H1 (cell line): ENCODE measurements at places on chromosomes 7 and 10. TPM values are rescaled to one million over a fixed set of nuclear protein-coding genes. Genes with fewer than 3 reads are reported as not detected.

The PNLIP gene
- total RNA-seq, result not detected in 2 replicates

The MMP21 gene
- total RNA-seq, result not detected in 2 replicates

The DENND2A gene
- total RNA-seq, result 11.4 and 13.0 TPM in 2 replicates

- no peaks in the 10 kb centered on the region for H3K27me3 ChIP-seq
- no peak overlapping the region for H3K27ac ChIP-seq
- H3K4me1 ChIP-seq, result no peaks in the 10 kb centered on the region
- DNase-seq, result no peak
Observed at GRCh38 chr10:75143353-75143752, 31.9 kb downstream of the SAMD8 start.

DNA sequence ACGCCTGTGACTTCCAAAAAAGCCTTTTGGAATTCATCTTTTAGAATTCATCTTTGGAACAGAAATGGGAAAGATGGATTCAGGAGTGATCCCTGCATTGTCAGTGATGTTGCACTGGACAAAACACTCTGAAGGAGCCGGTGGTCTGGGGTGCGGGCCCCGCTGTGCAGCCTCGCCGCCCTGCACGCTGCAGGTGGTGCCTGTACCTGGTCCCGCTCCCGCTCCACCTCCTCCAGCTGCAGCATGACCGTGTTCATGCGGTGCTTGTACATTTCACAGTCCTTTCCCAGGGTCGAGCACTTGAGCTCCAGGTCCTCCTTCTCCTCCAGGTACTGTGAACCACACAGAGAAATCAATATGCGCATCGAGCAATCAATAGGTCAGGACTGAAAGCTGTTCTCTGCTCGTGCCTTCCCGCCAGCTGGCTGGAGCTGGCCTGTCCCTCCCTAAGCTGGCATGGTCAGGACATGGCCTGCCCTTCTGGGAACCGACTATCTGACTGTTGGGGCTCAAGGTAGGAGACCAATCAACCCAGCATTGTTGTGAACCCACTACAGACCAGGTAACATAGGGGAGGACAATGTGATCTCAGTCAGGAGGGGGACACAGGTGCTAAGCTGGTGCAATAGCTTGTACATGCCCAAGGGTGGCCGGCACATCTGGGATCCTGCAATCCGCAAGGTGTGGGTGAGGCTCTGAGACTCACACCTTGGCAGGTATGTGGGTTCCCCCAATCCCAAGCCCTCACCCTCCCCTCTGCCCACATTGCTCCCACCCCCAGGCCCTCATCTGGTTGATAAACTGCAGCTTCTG is 93.8 kb upstream of the GNA12 start:
- H3K4me3 ChIP-seq, result no peak overlapping the region
- DNase-seq, result no peak
- H3K27ac ChIP-seq, result no peak overlapping the region
- peaks cover 2% of the 10 kb centered on the region for H3K27me3 ChIP-seq
- H3K36me3 ChIP-seq, result no peaks in the 10 kb centered on the region

DNA sequence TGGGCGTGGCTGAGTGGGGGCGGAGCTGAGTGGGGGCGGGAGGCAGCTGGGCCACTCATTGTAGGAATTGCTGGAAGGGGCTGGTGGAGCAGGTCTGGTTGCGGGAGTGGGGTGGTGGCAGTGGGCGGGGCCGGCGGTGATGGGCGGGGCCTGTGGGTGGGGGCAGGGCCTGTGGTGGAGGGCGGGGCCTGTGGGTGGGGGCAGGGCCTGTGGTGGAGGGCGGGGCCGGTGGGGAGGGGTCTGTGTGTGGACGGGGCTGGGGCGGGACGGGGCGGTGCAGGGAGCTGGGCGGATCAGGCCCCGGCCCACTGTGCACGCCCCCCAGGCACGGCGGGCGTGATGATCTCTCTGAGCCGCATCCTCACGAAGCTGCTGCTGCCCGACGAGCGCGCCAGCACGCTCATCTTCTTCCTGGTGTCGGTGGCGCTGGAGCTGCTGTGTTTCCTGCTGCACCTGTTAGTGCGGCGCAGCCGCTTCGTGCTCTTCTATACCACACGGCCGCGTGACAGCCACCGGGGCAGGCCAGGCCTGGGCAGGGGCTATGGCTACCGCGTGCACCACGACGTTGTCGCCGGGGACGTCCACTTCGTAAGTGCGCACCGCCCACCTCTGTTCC is 14.0 kb downstream of the SLC29A4 start:
- no peak overlapping the region for H3K27ac ChIP-seq
- H3K4me1 ChIP-seq, result peaks cover 13% of the 10 kb centered on the region; the same call in 1 of the 2 replicates
- H3K36me3 ChIP-seq, result no peaks in the 10 kb centered on the region
- H3K4me3 ChIP-seq, result no peak overlapping the region
- H3K27me3 ChIP-seq, result peaks cover 11% of the 10 kb centered on the region; the same call in 1 of the 2 replicates

DNA sequence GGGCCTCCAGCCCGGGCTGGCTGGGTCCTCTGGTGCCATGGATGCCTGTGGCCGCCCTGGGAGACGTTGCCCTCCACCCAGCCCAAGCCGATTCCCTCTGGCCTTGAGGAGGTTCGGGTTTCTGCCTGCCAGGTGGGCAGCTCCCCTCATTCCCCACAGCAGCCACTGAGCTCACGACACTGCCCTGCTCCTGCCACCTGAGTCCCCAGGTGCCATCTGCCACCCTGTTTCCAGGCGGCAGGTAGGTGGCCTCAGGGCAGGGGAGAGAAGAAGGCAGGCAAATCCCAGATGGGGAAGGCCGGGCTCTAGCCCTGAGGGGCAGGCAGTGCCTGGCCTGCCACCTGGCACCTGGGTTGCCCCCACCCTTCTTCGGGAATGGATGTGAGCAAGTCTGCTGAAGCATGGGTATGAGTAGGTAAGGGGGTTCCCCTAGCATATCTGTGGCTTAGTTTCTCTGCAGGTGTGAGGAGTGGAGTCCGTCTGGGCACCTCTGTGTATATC is 92.2 kb upstream of the PPIF start:
- no peak overlapping the region for H3K4me3 ChIP-seq
- 0 out of 2 replicates have a peak, but pooled peaks cover under 1% of the 10 kb centered on the region for H3K4me1 ChIP-seq
- H3K27me3 ChIP-seq, result no peaks in the 10 kb centered on the region

- no peaks in the 10 kb centered on the region for H3K36me3 ChIP-seq
- peak; percentile 87 for DNase-seq
- no peaks in the 10 kb centered on the region; the same call in 1 of the 2 replicates for H3K4me1 ChIP-seq
- peak overlapping the region; percentile 66; the same call in 1 of the 2 replicates for H3K27ac ChIP-seq
- no peaks in the 10 kb centered on the region for H3K27me3 ChIP-seq
Observed at GRCh38 chr10:32139223-32140073, 83.2 kb upstream of the KIF5B start.
